Muscle of back (tissue), 13 donors: ENCODE measurements at places on chromosomes 2 and 18.

GRCh38 chr2:160484859-160485520 lies 8.6 kb downstream of the RBMS1 start:
- no peak for DNase-seq

GRCh38 chr2:39515273-39515896 lies 78.3 kb upstream of the MAP4K3 start:
- no peak for DNase-seq

DNA sequence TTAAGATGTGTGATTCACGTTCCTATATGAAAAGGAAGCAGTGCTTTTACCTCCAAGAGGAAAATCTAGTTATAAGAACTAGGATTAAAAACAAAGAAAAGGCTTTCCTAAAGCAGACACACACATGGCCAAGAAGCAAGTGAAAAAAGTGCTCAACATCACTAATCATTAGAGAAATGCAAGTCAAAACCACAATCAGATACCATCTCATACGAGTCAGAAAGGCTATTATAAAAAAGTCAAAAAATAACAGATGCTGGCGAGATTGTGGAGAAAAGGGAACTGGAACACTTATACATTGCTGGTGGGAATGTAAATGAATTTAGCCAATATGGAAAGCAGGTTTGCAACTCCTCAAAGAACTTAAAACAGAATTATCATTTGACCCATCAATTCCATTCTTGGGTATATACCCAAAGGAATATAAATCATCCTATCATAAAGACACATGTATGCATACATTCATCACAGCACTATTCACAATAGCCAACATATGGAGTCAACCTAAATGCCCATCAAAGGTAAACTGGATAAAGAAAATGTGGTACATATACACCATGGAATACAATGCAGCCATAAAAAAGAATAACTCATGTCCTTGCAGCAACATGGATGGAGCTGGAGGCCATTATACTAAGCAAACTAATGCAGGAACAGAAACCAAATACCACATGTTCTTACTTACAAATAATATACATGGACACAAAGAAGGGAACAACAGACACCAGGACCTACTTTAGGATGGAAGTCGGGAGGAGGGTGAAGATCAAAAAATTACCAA lies 285.3 kb downstream of the RAD51AP2 start:
- DNase-seq = no peak

GRCh38 chr2:10289352-10289751 lies 13.4 kb upstream of the HPCAL1 start:
- no peak for DNase-seq

DNA sequence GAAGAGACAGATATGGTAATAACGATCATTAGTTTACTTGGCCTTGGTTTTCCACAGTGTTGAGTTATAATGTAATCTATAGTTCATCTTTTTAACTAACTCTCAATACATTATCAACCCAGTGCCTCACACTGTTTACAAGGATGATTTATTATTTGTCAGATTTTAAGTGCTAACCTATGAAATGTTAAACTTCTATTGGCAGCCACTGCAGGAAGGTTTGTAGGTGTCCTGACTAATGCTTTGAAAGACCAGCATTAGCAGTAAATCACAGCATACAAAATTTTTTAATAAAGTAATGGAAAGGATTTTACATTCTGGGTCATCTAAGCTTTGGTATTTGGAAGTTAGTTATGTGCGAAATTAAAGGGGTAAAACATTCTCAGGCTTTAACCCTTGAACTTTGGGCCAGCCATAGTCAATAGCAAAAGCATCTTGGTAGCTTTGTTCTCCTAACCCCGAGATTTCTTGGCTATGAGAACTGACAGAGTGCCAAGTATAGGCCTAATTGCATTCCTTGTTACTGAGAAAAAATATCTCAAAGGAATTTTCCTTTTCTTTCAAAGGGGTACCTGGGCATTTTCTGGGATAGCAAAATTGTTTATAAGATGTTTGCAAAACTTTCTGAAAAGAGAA lies 30.6 kb downstream of the SPATS2L start:
- no peak for DNase-seq

- DNase-seq = no peak
These were observed 2.3 kb downstream of the SLC3A1 start for GRCh38 chr2:44277541-44277940.

GRCh38 chr2:8658064-8658862 lies 23.6 kb upstream of the ID2 start:
- no peak for DNase-seq

- DNase-seq = no peak
These were observed 9.0 kb upstream of the RASGRP3 start for GRCh38 chr2:33467413-33467812.

GRCh38 chr18:57084331-57085271 lies 62.3 kb upstream of the BOD1L2 start:
- no peak for DNase-seq

GRCh38 chr2:219109471-219109870 lies 48.8 kb upstream of the IHH start:
- DNase-seq = no peak

DNA sequence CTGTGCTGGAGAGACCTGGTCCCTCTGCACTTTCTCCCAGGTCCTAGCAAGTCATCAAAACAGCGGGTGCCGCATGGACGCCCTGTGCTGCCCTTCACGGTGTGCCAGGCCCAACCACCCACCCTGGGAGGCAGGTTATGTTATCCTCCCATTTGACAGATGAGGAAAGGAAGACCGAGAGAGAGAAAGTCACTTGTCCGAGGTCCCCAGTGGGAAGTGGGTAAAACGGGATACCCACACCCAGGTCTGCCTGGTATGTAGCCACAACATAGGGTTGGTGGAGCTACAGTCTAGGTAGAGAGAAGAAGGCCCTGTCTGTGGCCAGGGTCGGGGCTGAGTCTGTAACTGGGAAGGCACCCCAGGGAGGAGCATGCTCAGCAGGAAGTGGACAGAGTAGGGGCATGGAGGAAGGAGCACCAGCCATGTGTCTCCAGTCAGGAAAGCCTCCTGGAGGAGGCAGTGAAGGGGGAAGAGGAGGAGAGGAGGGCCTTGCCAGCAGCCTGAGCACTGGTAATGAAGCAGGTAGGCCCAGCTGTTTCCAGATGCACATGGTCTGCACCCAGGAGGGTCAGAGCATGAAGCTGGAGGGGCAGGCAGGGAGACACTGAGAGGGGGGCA lies 98.4 kb downstream of the ZFP36L2 start:
- DNase-seq = no peak

- no peak for DNase-seq
These were observed 12.2 kb upstream of the HDAC4 start for GRCh38 chr2:239412905-239413603.

DNA sequence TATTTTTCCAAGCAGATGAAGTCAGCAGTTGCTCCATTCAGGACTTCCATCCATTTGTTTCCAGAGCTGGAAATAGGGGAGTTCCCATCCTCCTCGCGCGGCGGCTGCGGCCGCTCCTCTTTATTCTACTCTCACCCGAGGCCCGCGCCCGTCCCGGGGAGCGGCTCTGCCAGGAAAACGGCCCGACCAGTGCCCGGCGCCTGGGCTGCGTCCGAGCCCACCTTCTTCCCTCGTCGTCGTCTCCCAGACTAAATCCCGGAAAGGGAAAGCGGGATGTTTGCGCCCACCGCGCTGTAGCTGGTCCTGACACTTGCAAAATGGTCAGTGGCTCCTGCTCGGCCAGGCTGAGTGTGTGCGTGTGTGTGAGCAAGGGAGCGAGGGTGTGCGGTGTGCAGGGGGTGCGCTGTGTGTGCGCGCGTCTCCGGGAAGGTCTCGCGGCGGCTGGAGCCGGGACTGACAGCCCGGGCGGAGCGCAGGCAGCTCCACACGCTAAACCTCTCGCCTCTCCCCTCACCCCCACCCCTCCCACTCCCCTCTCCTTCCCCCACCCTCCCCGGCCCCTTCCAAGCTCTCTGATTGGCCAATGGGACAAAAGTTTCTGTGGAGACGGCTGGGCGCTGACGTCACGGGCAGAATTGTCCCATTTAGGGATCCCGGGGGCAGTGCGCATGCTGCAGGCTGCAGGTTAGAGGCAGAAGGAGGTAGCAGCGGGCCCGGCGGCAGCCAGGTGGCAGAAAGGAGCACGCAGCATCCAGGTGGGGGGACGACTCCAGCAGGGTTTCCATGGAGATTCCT lies at the start of gene NOL4:
Gene NOL4, minus strand, starts transcription at position 491 of the 795 bp plus-strand sequence. CDS start 1,660 bp downstream, outside the sequence.
- no peak for DNase-seq

DNA sequence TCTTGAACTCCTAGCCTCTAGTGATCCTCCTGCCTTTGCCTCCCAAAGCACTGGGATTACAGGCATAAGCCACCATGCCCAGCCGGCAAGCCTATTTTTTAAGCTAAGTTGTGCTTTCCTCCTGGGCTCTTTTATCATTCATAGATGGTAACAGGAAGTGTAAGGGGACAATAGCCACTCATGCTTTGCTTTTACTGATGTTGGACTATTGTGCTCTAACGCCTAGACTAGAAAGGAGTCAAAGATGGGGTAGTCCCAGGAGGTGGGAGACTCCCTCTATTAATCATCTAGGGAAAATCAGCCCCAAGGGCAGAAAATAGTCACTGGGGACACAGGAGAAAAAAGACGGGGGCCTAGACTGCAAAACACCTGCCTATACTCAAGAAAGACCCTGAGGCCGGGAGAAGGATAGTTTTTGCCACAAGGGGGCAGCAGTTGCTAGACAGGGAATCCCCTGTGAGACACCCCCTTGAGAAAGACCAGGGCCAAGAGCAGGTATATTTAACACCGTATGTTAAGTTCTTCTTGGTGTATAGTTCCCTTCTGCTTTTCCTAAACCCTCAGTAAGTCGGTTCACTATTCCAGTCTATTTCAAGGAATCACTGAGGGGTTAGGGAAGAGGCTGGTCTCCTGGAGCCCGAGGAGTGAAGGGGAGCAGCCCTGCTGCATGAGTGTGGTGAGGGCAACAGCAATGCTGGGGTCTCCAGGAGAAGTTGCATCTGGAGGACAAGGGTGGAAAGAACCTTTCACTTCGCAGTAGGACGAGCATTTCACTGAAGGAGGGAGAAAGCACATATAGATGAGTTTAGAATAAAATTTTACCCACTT lies 2.1 kb upstream of the CXCR1 start:
- DNase-seq = no peak

DNA sequence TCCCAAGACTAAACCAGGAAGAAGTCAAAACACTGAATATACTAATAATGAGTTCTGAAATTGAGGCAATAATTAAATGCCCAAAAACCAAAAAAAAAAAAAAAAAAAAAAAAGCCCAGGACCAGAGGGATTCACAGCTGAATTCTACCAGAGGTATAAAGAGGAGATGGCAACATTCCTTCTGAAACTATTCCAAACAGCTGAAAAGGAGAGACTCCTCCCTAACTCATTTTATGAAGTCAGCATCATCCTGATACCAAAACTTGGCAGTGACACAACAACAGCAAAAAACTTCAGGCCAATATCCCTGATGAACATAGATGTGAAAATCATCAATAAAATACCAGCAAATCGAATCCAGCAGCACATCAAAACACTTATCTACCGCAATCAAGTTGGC lies 108.5 kb upstream of the COL3A1 start:
- DNase-seq = peak; percentile 44

GRCh38 chr2:1370461-1370860 lies 42.8 kb upstream of the TPO start:
- DNase-seq = peak; percentile 22

GRCh38 chr2:19336781-19337180 lies 21.6 kb downstream of the OSR1 start:
- no peak for DNase-seq

DNA sequence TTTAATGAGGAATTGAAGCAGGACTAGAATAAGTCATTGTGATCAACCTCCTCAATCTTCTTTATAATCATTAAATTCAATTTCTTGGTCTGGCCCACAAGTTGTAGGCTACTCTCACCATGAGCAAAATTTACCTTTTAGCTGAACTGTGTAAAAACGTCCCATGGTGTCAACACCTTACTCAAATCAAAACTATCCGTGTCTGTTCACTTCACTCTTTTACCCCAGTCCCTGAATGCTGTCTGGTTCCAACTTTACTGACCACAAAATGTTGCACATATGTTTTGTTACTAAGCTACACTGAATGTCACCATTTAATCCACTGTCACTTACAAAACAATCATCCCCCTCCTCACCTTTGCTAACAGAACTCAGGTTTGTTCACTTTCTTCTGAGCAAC lies 951.6 kb upstream of the SLC39A10 start:
- no peak for DNase-seq

GRCh38 chr2:177972782-177973181 lies 99.8 kb downstream of the PDE11A start:
- DNase-seq = no peak

- DNase-seq = no peak
These were observed 14.7 kb downstream of the NRP2 start for GRCh38 chr2:205696927-205697441.

DNA sequence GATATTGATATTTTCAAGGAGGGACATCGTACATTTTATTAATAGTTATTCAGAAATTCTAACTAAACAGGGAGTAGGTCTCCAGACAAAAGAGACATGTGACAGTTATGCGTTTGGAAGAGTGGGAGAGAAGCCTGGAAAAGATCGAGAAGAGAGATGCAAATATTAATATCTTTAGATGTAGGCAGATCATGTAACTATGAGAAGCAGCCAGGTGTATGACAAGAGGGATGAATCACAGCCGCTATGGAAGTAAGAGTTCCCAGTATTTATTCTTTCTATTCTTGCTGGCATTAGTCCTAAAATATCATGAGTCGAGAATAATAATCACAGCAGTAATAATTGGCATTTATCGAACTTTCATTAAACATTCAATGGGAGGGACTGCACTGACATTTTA lies 140.2 kb downstream of the CSRNP3 start:
- DNase-seq = peak; percentile 36
